ENCODE measurements at places on chromosomes 11 and 22.

- no peak for DNase-seq
These were observed 100.3 kb downstream of the CCDC83 start for GRCh38 chr11:85955531-85955930.

DNA sequence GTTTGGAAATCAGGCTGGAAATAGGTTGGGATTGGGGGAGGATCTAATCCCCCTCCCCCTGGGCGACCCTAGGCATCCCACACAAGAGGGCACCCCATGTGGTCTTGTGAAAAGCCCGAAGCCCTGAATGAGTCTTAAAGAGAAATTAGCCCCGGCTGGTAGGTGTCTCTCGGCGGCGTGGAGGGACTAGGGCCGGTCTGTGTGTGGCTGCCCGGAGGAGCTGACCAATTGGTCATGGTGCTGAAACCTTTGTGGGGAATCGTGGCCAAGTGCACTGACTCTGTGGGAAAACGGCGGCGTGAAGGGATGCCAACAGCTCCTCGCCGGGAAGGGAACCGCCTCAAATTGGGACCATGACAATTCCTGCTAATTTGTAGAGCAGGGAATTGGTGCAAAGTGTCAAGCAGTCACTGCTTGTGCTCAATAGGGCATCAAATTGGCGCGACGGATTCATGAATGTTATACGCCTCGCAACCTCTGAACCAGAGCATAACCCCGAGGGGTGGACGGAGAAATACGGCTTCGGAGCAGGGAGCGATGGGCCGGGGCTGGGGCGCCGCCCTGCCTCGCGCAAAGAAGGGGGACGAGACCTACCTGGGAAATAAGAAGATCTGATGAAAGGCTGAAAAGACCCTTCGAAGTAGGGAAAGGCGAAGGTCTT lies 1.5 kb downstream of the DBX1 start:
- DNase-seq = peak; percentile 15

- no peak for DNase-seq
These were observed 46.8 kb downstream of the SCUBE1 start for GRCh38 chr22:43296276-43296902.

DNA sequence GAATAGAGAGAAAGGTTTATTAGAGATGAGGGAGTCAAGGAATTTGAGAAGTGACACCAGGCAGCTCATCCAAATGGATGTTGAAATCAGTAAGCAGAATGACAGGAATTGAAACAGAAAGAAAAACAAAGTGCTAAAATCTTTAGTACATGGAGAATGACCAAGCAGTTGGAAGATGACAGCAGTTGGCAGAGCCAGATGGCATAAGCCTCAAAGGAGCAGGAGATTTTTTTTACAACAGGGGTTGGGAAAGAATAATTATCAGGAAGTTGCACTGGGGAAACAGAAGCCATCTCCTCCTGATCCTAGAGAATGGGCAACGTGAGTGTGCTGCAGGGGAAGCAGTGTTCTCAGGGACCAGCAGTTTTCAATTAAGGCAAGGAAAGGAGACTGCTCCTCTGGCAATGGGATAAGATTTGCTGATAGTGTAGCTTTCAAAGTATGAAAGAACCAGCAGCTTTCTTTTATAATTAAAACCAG lies 28.9 kb downstream of the RAB39A start:
- no peak for DNase-seq

DNA sequence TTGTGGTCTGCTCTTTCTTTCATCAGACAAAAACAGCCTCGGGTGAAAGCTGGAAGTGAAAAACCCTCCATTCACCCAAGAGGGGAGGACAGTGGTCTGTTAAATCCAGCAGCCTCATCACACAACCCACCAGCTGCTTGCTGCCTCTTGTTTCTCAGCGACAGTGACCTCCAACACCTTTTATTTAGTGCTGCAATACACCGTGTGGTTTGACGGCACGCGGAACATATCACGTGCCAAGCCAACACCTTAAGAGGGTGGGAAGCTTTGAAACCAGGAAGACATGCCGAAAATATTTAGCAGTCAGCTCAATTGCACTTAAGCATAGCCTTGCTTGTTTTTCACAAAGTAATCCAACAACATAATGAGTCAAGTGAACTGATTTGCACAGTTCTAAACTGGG lies 39.8 kb upstream of the POGLUT3 start:
- DNase-seq = no peak

- no peak for DNase-seq
These were observed 69.2 kb downstream of the SCUBE1 start for GRCh38 chr22:43273902-43274484.

GRCh38 chr11:59558270-59558643 lies 46.9 kb downstream of the OR4D9 start:
- DNase-seq = no peak

- DNase-seq = no peak
These were observed 123.8 kb downstream of the LARGE1 start for GRCh38 chr22:33796494-33796893.

- DNase-seq = no peak
These were observed 585.7 kb upstream of the B3GAT1 start for GRCh38 chr11:134997652-134998320.

DNA sequence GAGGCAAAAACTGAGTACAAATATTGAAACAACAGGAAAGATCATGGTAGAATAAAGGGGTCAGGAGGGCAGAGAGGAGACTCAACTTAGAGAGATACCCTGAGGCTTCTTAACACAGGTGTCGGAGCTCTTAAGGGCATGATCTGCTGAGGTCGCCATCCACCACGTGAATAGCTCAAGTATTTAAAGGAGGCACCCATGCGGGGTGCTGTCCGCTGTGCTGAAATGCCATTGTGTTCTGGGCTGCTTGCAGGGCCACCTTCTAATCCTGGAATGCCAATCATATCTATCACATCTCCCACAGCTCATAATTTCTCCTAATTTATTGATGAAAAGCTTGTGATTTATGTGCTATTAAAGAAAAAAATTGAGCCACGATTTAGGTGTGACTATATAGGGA lies 90.2 kb downstream of the SEZ6L start:
- peak; percentile 1 for DNase-seq

GRCh38 chr11:74283580-74284180 lies 27.8 kb downstream of the P4HA3 start:
- peak; percentile 23 for DNase-seq

DNA sequence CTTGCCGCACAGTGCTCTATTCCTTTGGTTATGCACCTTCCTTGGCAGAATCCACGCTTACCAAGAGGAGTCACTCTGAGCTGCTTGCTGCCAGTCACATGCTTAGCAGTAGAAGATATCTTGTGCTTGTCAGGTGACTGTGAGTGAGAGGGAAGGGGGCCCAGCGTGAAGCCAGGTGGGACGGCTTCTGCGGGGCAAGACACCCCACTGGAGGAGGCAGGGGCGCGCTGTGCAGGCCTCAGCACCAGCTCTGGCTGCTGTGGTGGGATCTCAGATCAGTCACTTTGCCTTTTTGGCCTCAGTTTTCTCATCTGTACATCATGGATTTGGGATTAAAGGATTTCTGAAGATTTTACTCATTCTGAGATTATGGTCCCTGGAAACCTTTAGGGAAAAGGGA lies 63.9 kb upstream of the B3GAT1 start:
- DNase-seq = no peak

GRCh38 chr11:71326328-71326940 lies 74.1 kb upstream of the SHANK2 start:
- DNase-seq = no peak

DNA sequence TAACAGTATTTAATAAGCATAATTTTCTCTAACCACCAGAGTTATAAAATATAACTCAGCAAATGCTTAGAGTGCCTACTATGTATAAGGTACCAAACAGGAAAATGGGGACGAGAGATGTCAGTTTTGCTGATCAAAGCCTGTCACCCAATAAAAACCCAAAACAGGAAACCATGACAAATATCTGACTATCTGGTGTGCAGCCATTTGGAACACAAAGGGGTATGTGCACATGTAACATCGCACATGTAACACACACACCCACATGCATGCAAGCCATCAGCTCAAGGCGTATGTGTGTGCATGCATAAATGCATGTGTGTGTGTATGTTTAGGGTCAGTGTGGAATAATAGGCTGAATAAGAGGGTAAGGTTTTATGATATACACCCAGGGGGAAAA lies 64.2 kb downstream of the PRR5L start:
- no peak for DNase-seq

DNA sequence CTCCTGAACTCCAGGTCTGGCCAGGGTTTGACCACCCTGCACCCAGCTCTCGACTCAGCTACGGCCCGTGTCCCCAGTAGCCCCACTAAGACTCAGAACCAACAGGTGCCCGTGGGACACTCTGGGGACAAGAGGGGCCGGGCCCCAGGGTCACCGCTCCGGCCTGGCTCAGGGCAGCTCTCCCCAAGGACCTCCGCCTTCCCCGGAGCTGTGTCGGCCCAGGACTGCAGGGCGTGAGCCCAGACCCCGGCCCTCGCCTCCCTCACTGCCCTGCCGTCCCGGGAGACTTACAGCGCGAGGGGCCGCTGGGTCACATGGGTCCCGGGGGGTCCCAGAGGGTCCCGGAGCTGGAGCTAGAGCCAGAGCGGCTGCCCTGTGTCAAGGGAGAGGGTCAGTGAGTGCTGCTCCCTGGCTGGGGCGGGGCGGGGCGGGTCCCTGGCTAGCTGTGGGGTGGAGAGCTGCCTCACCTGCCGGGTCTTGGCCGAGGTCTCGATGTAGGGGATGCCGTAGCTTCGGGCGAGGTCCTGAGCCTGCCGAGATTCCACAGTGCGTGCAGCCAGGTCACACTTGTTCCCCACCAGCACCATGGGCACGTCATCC lies 2.3 kb downstream of the HRAS start:
- no peak for DNase-seq

DNA sequence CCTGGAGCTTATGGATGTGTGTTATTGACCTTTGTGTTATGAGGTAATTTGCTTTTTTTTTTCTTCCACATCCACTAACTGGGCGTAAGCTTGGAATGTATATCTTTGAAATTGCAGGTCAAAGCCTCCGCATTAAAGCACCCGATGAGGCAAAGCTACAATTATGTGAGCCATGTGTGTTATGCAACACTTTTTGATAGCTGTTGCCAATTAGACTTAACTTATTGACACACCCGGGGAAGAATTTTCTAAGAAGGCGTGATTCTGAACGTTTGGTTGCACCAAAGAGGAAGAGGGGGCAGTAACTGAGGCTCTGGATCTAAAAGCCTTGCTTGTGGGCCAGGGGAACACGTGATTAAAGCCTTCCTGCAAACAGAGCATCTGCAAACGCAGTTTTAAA lies 610 bp upstream of the TEX12 start:
- DNase-seq = no peak

GRCh38 chr11:36540998-36541397 lies 26.8 kb upstream of the RAG1 start:
- peak; percentile 30 for DNase-seq

GRCh38 chr11:130269326-130269943 lies 45.3 kb downstream of the ZBTB44 start:
- DNase-seq = no peak

DNA sequence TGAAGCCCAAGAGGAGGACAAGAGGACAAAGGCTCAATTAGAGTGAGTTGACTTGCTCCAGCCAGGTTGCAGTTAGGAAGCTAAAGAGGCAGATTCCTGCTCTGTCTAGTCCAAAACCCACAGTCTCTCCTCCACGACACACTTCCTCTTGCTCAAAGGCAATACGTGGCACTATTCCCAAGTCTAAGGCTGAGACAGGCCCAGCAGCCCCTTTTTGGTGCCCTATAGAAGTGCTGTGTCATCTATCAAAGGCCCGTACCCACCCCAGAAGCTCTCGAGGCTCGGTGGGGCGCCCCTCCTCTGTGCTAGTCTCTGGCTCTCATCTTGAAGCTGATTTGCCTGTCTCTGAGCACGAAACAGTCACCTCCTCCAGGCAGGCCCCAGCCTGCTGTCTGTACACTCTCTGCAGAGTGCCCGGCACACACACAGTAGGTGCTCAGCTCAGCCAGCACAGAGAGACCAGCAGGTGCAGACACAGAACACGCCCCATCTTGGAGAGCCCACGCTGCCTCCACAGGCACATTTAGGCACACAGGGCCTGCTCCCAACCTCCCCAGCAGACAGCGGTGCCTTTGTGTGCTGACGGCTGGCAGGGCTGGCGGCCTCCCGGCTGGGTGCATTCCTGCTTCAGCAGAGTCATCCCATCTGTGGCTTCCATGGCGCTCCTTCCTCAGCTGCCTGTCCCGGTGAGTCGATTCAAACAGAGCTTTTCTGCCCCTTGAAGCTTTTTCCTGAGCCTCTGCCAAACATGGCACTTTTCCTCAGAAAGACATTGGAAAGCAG lies 52.8 kb downstream of the MYH9 start:
- DNase-seq = no peak

DNA sequence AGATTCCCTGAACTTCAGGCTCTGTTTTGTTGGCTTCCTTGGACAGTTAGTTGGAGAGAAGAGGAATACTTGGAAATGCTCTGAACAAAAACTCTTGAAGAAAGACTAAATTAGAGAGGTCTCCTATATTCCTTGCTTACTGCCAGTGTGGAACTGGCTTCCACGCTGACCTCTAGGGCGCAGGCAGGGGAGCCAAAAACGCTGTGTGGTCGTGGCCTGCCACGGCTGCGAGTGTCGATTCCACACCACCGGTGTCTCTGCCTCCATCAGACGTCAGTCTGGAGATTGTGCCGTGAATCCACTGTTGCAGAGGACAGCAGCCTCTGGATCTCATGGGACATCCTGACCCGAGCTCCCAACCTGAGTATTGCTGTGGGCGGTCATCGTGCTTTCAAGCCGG lies 37.5 kb upstream of the RAB1B start:
- DNase-seq = no peak

GRCh38 chr22:36610056-36610455 lies 81.1 kb upstream of the EIF3D start:
- DNase-seq = no peak

GRCh38 chr22:39236321-39237317 lies 8.2 kb downstream of the PDGFB start:
- no peak for DNase-seq

- no peak for DNase-seq
These were observed 11.9 kb downstream of the FAM168A start for GRCh38 chr11:73585834-73586575.

- DNase-seq = peak; percentile 13
These were observed 321.6 kb upstream of the TENM4 start for GRCh38 chr11:79762279-79762921.

DNA sequence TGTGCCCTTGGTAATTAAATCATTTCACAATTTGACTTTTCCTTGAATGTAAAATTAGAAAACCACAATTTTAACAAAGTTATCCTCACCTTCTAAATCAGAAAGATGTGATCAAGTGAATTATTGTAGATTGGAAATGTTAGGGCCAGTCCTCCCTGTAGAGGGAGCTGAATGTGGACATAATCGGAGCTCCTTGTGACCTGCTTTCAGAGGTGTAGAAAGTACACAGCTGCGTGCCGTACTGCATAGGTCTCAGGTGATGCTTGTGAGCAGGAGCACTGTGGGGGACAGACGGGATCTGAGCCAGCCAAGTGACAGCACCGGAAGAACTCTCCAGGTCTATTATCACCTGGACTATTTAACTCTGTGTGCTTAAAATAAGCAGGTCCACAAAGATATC lies 338.0 kb downstream of the AASDHPPT start:
- no peak for DNase-seq

GRCh38 chr22:32204040-32204855 lies 625 bp downstream of the RFPL2 start:
- no peak for DNase-seq

DNA sequence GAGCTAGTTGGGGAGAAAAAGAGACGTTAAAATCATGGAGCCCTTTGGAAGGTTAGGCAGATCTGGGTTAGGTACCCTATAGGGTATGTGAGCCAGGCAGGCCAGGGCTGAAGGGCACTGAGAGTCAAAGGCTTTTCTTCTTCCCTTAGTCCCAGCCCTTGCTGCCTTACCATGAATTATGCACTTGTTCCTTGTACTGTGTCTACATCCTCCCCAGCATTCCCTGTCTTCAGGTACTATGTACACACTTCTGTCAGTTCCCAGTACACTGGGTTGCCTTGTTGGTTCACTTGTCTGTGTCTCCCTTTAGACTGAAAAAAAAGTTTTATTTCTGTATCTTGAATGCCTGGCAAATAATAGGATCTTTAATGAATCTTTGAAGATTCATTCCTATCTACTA lies 16.9 kb downstream of the RNF185 start:
- DNase-seq = no peak

Measured in LNCaP clone FGC (cell line).